NCI-H524 treated with DMSO at 0.1 percent for 48 hours (cell line): ENCODE measurements at places on chromosomes 3 and 15.

GRCh38 chr3:57009367-57009766 lies 51.1 kb upstream of the SPATA12 start:
- no peak for DNase-seq

GRCh38 chr3:129184396-129184657 lies 631 bp upstream of the CNBP start:
- DNase-seq: no peak

DNA sequence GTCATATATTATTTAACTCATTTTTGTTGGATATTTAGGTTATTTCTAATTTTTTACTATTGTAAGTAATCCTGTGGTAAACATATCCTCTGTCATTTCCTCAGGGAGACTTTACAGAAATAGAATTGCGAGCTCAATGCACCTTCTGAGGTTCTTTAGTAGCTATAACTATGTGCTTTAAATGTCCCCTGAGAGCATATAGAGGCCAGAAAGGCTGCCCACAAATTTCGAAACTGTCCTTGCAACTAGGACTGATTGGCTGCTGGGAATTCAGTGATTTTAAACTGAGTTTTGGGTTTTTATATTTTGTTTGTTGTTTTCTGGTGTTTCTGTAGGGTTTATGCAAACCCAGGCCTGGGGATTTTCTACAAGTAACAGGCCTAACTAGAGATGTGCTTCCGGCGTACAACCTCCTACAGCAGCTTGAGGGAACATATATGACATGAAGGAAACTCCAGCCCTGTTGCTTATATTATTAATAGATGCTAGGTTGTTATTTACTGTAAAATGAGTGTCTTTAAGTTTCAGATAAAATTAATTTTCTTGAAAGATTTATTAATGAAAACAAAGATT lies 29.1 kb upstream of the P4HTM start:
- DNase-seq: no peak

GRCh38 chr15:91790836-91791235 lies 62.7 kb upstream of the SLCO3A1 start:
- no peak for DNase-seq

DNA sequence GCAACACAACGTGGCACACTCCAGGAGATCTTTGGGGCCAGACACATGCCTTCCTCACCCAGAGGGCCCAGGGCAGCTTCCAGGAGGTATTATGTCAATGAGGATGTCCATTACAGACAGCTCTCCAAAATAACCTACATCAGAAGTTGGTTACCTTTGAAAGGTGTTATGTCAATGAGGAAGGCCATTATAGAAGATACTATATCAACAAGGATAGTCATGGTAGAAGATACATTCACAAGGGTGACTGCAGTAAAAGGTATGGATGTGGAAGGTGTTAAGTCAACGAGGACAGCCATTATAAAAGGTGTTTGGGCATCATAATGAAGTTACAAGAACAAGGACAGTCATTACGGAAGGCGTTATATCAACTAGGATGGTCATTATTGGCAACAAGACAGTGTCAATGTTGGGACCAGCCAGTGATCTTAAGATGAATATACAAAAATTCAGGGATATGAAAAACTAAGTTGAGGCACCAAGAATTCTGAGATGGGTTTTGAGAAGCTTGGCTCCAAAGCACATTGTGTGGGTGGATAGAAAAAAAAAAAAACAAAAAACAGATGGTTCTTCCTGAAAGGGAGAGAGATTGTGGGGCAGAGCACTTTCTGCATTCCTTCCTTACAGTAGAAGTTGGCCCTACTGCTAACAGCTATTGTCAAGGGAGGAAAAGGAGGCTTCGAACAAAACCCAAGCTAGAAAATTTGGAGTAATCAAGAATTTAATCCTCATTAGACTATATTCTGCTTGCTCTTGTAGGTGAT lies 11.2 kb downstream of the CDCP1 start:
- DNase-seq: no peak

GRCh38 chr3:137008976-137009375 lies 51.2 kb downstream of the IL20RB start:
- no peak for DNase-seq

- DNase-seq: no peak
These were observed 148.4 kb upstream of the ATP11B start for GRCh38 chr3:182644790-182645433.
